ENCODE measurements at places on chromosomes 5 and 9.
A peak's percentile ranks its signal among the peaks of the same experiment; 100 is the strongest.

- peak; percentile 95 for DNase-seq
Observed at GRCh38 chr5:140547508-140548299, at the start of gene EIF4EBP3. EIF4EBP3 (plus strand) TSS chr5:140547662; CDS start chr5:140547738, 76 bp downstream.

DNA sequence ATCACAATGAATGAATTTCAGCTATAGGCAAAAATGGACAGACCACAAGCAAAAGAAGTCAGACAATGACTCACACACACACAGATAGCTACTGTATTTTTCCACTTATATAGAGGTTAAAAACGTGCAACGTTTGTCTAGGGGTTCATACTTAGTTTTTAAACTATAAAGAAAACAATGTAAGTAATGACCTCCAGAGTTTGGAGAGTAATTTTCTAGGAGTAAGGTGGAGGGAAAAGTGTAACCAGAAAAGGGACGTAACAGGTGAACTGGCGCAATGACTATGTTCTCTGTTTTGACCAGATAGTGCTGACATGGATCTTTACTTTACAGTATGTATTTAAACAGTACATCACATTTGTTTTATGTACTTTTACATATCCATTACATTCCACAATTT is 51.1 kb downstream of the FNIP1 start:
- peak; percentile 27 for DNase-seq

DNA sequence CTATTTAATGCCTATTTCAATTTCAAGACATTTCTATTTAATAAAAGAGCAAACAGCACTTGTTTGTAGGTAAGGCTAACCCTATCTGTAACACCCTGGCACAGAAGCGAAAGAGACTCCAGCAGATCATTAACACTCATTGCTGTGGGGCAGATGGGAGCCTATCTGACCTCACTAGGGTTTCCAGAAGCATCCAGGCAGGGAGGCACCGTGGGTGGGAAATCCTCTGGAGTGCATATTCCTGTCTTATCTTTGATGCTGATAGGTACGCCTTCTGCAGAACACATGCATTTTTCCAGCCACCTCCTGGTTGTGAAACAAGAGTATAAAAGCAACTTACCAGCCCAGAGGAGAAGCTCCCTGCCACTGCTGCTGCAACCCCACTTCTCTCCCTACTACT is 233.7 kb downstream of the GLIS3 start:
- no peak for DNase-seq

DNA sequence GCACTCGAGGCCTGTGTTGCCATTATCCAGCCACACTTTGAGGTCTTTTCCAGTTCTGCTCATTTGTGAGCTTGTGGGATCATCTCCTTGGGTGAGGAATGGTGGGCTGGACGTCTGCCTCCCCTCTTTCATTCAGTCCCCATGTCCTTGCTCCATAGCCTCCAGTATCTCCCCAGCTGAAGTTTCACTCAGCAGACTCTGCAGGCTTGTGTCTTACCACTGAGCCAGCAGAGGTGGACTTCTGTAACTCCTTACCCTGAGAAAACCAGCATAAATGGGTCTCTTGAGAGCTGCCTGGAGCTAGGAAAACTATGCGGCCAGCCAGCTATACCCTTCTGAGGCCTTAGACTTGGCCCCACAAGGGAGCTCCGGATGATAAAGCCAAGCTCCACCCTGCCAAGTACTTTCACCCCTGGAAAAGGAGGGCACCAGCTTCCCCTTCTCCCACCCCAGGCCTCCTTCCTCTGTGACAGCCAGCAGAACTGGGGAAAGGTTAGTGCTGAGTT is 12.2 kb downstream of the IRF1 start:
- no peak for DNase-seq

- no peak for DNase-seq
Observed at GRCh38 chr5:112117551-112117950, 301.5 kb downstream of the EPB41L4A start.

- DNase-seq = no peak
Observed at GRCh38 chr5:163260961-163261360, 176.4 kb upstream of the CCNG1 start.

DNA sequence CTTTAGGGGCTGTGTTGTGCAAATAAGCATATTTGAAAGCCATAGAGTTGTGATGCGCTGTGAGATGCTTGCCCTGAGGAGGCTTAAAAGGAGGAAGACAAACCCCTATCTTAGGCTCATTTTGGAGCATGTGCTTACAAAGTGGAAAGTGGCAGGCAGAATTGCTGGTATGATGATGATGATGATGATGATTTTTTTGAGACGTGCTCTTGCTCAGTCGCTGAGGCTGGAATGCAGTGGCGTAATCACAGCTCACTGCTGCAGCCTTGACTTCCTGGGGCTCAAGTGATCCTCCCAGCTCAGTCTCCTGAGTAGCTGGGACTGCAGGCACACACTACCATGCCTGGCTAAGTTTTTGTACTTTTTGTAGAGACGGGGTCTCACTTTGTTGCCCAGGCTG is 1.7 kb downstream of the CNOT8 start:
- DNase-seq = no peak

- no peak for DNase-seq
Observed at GRCh38 chr5:53089481-53089991, 20.0 kb downstream of the MOCS2 start.
